ENCODE measurements at places on chromosomes 6 and 20.

- no peak for DNase-seq
Observed at GRCh38 chr6:26660000-26660361, 435 bp upstream of the ZNF322 start.

DNA sequence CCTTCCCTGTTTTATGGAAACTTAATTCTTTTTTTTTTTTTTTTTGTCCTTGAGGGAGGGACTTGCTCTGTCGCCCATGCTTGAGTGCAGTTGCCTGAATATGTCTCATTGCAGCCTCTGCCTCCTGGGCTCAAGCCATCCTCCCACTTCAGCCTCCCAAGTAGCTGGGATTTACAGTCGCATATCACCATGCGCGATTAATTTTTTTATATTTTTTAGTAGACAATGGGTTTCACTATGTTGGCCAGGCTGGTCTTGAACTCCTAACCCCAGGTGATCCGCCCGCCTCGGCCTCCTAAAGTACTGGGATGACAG lies 654 bp downstream of the TMEM14C start:
- DNase-seq = no peak

DNA sequence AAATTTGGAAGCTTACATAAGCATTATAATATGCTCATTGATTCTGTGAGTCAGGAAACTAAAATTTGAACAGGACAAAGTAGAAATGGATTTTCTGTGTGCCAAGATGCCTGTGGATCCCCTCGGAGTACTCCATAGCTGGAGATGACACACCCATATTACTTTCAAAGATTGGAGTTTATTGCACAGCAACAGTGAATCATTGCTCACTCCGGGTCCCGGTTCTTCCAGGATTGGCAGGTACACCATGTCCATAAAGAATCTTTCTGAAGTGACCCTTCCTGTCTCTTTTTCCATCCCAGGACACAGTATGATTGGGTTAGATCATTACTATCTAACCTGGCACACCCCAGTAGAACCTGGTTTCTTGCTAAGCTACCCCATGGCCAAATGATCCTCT lies 2.7 kb upstream of the BTN2A2 start:
- DNase-seq = no peak

- DNase-seq = no peak
Observed at GRCh38 chr20:41082306-41082705, 53.7 kb downstream of the TOP1 start.

DNA sequence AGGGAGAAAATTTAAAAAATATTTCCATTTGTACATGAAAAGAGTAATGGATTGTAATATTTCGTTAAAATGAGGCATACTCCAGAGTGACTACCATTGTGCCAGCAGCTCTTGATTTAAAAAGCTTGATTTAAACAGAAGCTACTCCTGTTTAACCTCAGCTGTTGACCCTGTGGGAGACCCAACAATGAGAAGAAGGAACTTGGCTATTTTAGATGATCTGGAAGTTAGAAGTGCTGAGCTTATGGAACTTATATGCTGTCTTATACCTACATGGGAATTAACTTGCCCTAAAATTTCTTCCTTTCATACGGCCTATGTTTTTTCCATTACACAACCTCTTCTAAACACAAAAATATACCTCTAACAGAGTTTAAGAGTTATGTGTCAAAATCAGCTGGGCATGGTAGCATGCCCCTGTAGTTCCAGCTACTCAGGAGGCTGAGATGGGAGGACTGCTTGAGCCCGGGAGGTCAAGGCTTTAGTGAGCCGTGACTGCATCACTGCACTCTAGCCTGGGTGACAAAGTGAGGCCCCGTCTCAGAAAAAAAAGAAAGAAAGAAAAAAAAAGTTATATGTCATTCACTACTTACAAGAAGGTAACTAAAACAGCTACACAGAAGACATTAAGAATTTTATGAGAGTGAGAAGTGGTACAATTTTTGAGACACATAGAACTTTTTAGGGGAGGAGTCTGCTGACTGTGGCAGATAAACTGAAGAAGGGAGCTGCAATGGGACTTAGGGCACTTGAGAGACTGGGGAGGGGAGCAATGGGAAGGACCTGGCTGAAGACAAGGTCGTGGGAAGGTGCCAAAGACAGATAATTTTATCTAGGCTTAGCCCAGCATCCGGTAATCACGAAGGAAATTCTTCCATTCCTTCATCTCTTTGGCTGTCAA lies 139.9 kb downstream of the MYB start:
- no peak for DNase-seq

GRCh38 chr20:12723811-12724210 lies 285.0 kb upstream of the SPTLC3 start:
- no peak for DNase-seq

DNA sequence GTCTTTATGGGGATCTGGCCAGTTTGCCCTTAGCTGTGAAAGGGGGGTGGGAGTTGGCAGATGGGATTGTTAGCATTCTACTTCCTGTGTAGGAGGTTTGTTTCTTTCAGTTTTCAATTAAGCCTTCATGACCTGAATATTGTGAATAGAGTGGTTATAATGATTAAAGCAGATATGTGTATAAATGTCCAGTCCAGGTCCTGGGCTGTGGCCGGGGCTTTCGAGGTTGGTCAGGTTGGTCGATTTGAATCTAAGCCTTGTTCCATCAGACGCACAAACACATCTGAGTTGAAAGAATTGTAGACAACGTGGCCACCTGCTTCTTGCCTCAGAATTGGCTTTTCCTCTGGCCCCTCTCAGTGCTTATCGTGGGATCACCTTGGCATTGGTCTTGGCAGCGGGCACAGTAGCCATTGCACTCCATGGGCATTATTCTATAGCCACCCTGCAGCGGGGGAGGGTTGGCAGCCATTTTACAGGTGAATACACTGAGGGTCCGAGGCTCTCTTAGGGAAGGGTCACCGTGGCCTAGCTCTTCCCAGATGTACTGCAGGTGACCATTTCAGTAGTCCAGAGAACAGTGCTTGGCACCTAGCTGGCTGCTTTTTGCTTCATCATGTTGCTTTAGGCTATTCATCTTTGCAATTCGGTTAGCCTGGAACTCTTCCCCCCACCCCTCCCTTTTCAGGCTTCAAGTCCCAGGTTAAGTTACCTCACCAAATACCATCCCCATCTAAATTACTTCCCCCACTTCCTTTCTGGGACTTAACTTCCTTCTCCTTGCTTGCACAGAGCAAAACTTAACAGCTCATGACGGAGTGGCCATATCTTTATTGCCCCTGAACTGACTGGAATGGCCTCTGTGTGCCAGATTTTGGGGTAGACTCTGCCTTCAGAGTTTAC lies 1.1 kb downstream of the RNF114 start:
- DNase-seq = no peak

GRCh38 chr20:50758992-50759391 lies 27.6 kb downstream of the PARD6B start:
- DNase-seq = no peak

DNA sequence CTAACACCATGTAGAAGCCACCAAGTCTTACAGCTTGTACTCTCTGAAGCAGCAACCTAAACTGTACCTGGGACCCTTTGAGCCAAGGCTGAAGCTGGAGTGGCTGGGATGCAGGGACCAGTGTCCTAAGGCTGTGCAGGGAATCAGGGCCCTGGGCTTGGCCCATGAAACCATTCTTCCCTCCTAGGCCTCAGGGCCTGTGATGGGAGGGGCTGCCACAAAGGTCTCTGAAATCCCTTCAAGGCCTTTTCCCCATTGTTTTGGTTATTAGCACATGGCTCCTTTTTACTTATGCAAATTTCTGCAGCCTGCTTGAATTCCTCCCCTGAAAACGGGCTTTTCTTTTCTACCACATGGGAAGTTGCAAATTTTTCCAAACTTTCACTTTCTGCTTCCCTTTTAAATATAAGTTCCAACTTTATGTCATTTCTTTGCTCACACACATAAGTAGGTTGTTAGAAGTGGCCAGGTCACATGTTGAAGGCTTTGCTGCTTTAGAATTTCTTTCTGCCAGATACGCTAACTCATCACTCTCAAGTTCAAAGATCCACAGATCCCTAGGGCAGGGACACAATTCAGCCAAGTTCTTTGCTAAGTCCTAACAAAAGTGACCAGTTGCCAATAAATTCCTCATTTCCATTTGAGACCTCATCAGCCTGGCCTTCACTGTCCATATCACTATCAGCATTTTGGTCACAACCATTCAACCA lies 28.2 kb upstream of the ATXN1 start:
- no peak for DNase-seq

- DNase-seq = peak; percentile 6
Observed at GRCh38 chr20:37651932-37652331, 41.9 kb upstream of the CTNNBL1 start.

DNA sequence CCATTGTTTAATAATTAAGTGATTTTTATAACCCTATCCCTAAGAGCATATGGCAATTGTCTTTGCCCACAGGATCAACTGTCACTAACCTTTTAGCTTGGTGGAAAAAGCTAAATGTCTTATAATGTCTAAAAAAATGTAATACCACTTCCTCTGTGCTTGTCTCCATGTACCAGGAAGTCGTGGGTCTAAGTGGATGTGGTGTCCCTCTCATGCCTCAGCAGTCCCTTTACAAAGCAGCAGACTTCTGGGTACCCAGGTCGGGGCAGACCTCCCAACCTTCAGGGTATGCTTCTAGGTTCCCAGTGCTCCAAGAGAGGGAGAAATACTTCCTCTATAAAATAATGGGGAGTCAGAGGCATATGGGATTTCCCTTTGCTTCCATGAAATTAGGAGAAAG lies 74.7 kb downstream of the ZHX3 start:
- no peak for DNase-seq

DNA sequence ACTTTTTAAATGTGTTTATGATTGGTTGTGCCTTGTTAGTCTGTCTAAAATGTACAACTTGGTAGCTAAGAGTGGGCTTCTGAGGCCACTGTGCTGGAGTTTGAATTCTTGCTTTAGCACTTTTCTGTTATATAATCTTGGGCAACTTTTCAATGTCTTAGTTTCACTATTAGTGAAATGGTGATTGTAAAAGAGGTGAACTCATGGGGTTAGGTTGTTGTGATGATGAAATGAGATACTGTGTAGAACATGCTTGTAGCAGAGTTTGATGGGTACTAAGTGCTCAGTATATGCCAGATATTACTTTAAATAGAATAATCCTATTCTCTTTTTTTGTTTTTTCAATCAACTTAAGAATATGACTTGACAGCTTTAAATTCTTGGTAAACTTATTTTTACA lies 624.7 kb downstream of the CD109 start:
- no peak for DNase-seq

DNA sequence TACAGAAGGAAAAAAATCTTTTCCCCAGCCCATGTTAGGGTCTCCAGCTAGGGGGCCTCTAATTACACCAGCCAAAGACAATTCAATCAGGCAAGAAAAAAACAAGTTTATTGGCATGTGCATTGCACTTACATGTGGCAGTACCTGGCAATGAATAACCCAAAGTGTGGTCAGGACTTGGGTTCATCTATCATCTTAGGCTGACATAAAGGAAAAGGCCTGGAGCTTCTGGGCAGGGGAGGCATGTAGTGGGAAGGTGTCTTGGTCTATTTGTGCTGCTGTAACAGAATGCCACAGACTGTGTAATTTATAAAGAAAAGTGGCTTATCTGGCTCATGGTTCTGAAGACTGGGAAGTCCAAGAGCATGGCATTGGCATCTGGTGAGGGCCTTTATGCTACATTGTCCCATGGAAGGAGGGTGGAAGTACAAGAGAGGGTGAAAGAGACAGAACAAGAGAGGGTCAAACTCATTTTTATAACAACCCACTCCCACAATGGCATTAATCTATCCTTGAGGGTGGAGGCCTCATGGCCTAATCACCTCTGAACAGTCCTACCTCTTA lies 4.4 kb upstream of the PYGB start:
- no peak for DNase-seq

DNA sequence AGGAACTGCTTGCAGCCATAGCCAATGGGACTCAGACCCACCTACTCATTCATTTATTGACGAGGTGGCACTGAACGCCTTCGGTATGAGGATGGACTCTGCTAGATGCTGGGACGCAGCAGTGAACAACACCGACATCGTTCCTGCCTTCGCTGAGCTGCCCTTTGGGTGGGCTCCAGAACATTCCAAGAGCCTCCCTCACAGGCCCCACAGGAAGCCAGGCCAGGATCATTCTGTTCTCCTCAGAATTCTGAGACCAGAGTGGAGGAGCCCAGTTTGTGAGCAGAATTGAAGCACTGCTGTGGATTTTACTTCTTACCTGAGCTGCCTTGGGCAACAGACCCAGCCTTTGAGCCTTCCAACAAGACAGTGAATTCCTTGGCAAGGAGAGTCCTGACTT lies 82.1 kb downstream of the KCNB1 start:
- DNase-seq = no peak

GRCh38 chr6:125670568-125670967 lies 78.9 kb upstream of the HEY2 start:
- no peak for DNase-seq

GRCh38 chr20:41080866-41081265 lies 52.2 kb downstream of the TOP1 start:
- no peak for DNase-seq

- no peak for DNase-seq
Observed at GRCh38 chr6:159700970-159701369, 7.9 kb upstream of the SOD2 start.

GRCh38 chr20:50645253-50646068 lies 45.9 kb downstream of the RIPOR3 start:
- DNase-seq = no peak

DNA sequence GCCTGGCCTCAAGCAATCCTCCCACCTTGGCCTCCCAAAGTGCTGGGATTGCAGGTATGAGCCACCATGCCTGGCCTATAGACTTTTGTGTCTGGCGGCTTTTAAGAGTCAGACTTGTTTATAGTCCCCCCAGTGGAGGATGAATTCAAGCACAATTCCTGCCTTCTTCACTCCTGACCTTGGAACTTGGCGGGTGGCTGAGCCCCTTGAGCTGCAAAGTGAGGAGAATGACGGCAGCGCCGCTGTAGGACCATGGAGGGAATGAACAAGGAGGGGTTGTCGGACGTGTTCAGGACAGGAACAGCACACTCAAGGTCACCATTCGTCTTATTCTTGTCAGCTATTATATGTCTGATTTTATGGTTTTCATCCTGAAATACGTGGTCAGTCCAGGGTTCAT lies 265.4 kb downstream of the CDH4 start:
- DNase-seq = no peak

GRCh38 chr6:104771258-104771832 lies 88.4 kb downstream of the HACE1 start:
- no peak for DNase-seq

- DNase-seq = no peak
Observed at GRCh38 chr6:95601133-95601532, 23.8 kb downstream of the MANEA start.

GRCh38 chr6:106782536-106783285 lies 153.3 kb downstream of the QRSL1 start:
- no peak for DNase-seq

GRCh38 chr20:41222703-41223102 lies 85.4 kb downstream of the PLCG1 start:
- DNase-seq = no peak

Data from activated naive CD8-positive, alpha-beta T cell treated with anti-CD3 and anti-CD28 coated beads, Interleukin-2, amount 50 U/mL, for 16 hours (primary cell).